ENCODE measurements at places on chromosomes 1 and 21.

- DNase-seq: no peak
Observed at GRCh38 chr1:181061487-181061886, 27.0 kb upstream of the IER5 start.

GRCh38 chr1:202576816-202577215, 133.4 kb downstream of the SYT2 start:
- no peak for DNase-seq

DNA sequence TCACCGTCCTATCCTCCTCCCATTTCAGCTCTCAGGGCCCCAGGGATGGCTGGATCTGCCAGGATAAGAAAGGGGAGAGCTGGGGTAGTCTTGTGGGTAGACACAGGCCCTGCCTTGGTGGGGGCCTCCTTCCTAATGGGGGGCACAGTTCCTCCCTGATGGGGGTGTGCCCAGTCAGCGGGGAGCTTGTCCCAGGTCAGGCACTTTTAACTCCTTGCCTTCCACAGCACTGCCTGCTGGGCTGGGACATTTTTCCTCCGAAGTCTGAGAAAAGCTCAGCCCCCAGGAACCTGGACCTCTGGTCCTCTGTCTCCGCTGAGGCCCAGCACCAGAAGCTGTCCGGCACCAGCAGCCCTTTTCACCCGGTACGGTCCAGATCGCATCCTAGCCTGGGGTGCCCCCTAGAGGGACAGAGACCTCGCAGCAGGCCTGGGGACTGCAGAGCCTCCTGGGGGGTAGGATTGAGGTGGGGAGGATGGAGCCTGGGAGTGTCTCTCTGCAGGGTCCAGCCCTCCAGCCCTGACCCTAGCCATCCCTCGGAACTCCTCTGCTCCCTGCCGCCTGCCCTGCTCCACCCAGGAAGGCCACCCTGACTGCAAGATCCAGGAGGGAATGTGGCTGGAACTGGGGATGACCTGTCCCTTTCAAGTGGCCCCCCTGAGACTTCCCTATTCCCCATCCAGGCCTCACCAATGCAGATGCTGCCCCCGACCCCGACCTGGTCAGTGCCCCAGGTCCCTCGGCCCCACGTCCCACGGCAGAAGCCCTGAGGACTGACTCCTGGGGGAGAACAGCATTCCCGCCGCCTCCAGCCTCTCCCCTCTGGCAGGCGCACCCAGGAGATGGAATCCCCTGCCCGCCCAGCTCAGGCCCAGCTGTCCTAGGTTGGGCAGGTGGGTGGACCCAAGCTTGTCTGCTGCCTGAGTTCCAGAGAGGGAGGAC, 12.0 kb downstream of the MIIP start:
- DNase-seq: no peak

- no peak for DNase-seq
Observed at GRCh38 chr1:14280909-14281308, 317.6 kb upstream of the KAZN start.

- no peak for DNase-seq
Observed at GRCh38 chr1:52825868-52826267, 16.7 kb upstream of the ZYG11A start.

DNA sequence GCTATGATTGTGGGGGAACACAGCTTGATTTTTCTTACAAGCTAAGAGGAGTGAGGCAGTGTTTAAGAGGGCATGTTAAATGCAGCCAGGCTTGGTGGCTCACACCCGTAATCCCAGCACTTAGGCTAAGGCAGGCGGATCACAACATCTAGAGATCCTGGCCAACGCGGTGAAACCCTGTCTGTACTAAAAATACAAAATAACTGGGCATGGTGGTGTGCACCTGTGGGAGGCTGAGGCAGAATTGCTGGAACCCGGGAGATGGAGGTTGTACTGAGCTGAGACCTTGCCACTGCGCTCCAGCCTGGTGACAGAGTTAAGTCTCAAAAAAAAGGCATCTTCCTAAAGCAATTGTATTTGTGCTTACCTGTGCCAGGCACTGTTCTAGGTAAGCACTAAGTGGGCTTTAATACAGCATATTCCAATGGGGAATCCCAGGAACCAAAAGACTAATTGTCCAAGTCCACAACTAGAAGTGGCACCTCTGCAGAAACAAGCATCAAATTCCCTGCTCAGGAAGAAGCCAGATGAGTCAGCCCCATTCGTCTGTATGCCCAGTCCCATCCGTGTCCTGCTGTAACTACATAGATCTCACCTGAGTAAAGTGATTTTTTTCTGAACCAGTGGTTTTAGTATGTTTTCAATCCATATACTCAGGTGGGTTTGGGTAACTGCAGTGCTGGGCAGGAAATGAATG, 4.6 kb downstream of the RCC1 start:
- no peak for DNase-seq

GRCh38 chr1:33365560-33365997, 44.7 kb upstream of the A3GALT2 start:
- no peak for DNase-seq

GRCh38 chr1:94658221-94658620, 116.7 kb upstream of the F3 start:
- no peak for DNase-seq

- no peak for DNase-seq
Observed at GRCh38 chr21:35838987-35839763, 221.2 kb downstream of the SETD4 start.

GRCh38 chr1:81805537-81806431, 5.0 kb downstream of the ADGRL2 start:
- DNase-seq: no peak

GRCh38 chr1:111989531-111990025, at the start of gene KCND3:
TSS of gene KCND3 (minus strand) at chr1:111989668.
- DNase-seq: no peak

- no peak for DNase-seq
Observed at GRCh38 chr1:16141573-16142336, 14.1 kb downstream of the EPHA2 start.

DNA sequence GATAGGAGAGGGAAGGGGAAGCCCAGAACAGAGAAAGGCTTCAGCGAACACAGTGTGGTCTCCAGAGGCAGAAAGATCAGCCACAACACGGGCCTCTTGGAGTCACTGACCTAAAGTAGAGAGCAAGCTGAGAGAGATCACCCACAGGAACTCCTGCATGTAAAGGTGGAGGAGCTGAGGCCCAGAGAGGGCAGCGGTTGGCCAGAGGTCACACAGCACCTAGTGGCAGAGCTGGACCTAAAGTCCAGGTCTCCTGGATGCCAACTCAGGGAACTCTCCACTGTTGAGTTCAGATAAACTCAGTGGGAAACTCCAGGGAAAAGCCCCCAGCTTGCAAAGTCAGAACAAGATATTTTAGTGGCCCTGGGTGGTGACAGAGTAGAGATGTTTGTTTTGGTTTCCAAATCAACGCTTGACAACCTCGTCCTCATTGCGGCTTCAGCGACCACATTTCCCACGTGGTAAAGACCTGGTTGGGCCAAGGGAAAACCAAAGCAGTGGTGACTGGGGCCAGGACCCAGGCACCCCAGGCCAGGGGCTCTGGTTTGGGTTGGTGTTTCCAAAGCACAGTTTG, 4.6 kb downstream of the IFFO2 start:
- no peak for DNase-seq

DNA sequence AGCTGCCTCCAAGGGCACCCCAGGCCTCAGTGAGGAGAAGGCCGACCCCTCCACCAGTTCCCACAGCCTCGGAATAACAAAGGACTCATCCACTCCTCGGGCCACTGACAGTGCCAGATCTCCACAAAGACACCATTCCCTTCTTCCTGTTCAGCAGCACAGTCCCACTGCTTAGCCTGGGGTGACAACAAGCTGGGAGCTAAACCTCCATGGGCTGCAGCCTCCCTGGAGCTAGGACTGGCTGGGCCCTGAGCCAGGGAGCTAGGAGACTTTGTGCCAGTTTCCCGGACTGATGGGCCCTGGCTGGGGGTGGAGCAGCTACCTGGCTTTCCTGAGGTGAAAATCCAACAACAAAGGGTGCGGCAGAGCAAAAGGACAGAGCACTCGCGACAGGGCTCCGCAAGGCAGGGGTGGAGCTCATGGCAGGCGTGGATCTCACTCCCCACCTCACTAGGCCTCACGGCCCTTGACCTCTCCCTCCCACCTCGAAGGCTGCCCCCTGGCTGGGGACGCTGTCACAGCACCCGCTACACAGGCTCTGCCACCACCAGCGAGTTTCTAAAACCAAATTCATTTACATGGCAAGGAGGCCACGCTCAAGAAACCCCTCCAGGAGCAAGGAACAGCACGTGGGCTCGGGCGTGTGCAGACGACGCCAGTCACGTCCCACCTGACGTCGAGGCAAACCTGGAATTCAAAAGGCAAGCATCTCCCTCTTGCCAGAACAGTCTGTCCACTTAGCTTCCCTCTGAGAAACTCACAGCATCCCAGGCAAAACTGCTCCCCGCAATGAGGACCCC, 13.8 kb downstream of the SLC35E2B start:
- DNase-seq: no peak

GRCh38 chr1:156813750-156814570, 2.7 kb downstream of the SH2D2A start:
- DNase-seq: no peak

DNA sequence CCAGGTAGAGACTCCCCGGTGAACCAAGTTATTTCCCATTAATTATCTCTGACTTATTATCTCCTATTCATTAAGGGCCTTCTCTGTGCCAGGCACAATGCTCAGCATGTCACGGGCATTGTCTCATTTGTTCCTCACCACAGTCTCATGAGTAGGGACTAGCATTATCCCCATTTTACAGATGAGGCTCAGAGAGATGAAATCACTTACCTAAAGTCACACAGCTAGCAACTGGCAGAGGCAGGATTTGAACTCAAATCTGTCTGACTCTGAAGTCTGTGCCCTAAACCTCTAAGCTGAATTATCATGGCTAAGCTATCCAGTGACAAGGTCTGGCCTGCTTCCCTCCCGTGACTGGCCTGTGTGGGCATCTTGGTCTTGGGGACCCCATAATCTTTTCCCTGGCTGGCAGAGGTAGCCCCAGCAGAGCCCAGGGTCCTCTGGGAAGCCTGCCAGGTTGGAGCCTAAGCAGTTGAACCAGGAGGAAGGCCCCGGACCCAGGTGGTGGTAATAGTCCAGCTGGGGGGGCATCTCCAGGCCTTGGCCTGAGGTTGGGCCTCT, 4.5 kb downstream of the MAP7D1 start:
- DNase-seq: no peak

DNA sequence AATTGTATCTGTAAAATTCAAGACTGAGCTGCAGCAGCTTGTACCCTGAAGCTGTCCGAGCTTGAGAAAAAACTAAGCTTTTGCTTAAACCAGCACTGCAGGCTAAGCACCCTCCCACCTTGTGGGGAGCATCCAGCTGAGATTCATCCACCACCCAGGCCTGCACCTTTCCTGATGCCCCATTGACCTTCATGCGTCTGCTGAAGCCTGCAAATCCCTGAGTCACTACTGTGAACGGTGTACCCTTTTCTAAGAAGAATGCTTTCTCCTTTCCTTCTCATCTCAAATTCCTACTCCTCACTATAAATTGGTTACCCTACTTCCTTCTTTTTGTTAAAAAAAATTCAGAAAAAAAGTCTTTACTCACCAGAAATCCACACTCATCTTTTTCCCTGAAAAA, 90.9 kb upstream of the RGS18 start:
- no peak for DNase-seq

DNA sequence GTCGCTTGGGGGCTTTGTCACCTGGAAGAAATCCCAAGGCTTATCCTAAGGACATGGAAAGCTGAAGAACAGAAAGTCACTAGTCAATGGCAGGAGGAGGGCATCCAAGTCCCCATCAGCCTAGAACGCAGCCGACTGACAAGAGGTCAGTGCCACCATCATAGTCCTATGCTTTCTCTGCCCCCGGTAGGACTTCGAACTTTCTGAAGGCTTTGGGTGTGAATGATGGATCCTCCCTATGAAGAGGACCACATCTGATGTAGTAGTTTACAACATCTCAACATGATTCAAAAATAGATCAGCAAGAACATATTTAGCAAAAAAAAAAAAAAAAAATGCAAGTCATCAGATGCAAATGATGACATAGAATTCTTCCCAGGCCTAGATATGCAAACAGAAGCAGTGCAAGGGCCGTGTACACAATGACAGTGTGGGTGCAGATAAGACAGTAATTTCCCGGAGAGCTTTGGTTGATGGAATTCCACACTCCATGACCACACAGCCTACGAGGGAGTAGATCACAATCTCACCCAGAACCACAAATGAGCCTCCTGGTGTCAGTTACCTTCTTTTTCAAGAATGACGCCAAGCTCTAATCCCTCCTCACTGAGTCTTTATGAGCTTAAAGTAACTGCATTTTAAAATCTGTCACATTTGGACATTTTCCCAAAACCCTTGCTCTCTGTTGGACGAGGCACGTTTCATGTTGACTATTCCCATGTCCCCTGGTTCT, 88.2 kb downstream of the PSMG1 start:
- DNase-seq: peak; percentile 29

GRCh38 chr1:21594935-21595897, 73.9 kb downstream of the RAP1GAP start:
- no peak for DNase-seq

DNA sequence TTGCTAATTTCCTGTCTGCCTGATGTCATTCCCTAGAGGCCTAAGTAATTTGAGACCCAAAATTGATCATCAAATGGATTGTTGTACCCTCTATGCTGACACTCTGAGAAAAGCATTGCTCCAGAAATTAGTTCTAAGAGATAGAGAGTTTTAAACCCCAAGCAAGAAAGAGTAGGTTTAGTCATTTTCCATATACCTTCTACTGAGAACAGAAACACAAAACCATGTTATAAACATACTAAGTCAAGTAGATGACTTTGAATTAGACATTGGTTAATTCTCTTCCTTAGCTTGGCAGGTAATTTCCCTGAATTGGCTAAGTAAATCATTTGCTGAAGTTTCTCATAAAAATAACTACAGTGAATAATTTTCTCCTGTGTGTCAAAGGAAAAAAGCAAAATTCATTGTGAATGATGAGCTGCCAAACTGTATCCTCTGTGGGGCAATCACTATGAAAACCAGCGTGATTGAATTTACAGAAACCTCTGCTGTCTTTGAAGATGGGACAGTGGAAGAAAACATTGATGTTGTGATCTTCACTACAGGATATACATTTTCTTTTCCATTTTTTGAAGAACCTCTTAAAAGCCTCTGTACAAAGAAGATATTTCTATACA, 20.1 kb downstream of the FMO4 start:
- no peak for DNase-seq

DNA sequence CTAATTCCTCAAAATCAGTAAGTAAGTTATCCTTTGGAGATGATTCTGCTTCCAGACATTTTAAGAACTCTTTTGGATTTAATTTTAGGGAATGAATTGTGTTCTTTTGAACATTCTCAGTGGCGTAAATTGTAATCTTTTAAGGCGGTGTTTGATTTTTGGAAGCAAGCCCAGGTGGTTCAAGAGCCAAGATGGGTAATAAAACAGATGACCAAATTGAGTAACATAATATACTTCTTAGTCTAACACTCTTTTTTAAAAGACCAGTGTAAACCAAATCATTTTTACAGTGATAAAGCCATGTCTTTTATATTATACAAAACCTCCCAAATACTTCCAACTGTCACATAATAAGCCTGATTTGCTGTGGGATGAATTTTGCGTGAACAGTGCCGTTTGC, 133.8 kb downstream of the LRRC40 start:
- no peak for DNase-seq
